ENCODE measurements at places on chromosomes 7 and 10.

- no peak for DNase-seq
These were observed 83.6 kb downstream of the LRRN3 start for GRCh38 chr7:111174510-111174909.

- DNase-seq = no peak
These were observed 10.5 kb upstream of the SLC26A3 start for GRCh38 chr7:107813524-107813923.

- DNase-seq = no peak
These were observed 5.1 kb upstream of the NAMPT start for GRCh38 chr7:106289848-106290247.

- DNase-seq = no peak
These were observed 431.6 kb upstream of the NFE2L3 start for GRCh38 chr7:25720427-25720826.

- no peak for DNase-seq
These were observed 94.0 kb downstream of the GRK5 start for GRCh38 chr10:119301397-119301796.

All from esophagus squamous epithelium (tissue), 5 donors.